ENCODE measurements at places on chromosomes 13 and 19. TPM values are rescaled to one million over a fixed set of nuclear protein-coding genes. Genes with fewer than 3 reads are reported as not detected.
A peak's percentile ranks its signal among the peaks of the same experiment; 100 is the strongest.

DNA sequence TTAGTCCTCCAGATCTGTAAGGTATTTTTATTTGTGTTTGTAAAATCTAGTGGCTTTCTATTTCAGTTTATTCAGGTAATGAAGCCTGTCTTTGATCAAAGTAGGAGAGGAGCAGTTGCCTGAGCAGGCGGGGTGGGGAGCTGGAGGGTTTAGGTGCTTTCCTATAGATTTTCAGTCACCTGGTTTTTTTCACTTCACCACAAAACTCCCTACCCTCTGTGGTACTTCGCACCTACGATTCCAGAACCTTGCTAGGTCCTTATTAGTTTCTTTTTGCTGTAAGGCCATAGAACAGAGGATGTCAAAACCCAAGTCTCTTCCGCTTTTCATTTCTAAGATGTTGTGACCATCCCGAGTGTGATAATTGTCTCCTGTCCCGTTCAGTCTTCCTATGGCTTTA is 26.6 kb downstream of the SLAIN1 start:
- H3K27ac ChIP-seq: no peak overlapping the region
- H3K4me1 ChIP-seq: no peaks in the 10 kb centered on the region
- peaks cover 3% of the 10 kb centered on the region for H3K27me3 ChIP-seq

Gene THAP8
- 8.9 TPM for total RNA-seq

Gene TMC4
- 3.2 TPM for total RNA-seq

Gene PNMA8B
- 2.5 TPM for total RNA-seq

DNA sequence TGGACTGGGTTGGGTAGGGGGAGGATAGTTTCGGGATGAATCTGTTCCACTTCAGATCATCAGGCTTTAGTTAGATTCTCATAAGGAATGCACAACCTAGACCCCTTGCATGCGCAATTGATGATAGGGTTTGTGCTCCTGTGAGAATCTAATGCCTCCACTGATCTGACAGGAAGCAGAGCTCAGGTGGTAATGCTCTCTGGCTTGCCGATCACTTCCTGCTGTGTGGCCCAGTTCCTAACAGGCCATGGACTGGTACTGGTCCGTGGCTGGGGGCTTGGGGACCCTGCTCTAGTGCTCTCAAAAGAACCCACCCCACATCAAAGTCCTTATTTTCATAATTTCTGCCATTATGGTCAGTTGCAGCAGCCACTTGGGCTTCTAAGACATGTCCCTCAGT is 30.1 kb downstream of the DNAJC3 start:
- peaks cover 9% of the 10 kb centered on the region for H3K36me3 ChIP-seq
- no peaks in the 10 kb centered on the region for H3K27me3 ChIP-seq
- H3K27ac ChIP-seq: no peak overlapping the region
- DNase-seq: no peak
- H3K4me1 ChIP-seq: peaks cover 22% of the 10 kb centered on the region
- H3K4me3 ChIP-seq: no peak overlapping the region

- peak overlapping the region; percentile 57 for H3K4me3 ChIP-seq
- peaks cover 26% of the 10 kb centered on the region for H3K4me1 ChIP-seq
- peaks cover 1% of the 10 kb centered on the region for H3K27me3 ChIP-seq
- H3K36me3 ChIP-seq: no peaks in the 10 kb centered on the region
Measured at GRCh38 chr19:28883241-28883693, 329.7 kb downstream of the UQCRFS1 start.

Gene NXNL1
- not detected for total RNA-seq

Gene SULT2A1
- total RNA-seq: not detected

DNA sequence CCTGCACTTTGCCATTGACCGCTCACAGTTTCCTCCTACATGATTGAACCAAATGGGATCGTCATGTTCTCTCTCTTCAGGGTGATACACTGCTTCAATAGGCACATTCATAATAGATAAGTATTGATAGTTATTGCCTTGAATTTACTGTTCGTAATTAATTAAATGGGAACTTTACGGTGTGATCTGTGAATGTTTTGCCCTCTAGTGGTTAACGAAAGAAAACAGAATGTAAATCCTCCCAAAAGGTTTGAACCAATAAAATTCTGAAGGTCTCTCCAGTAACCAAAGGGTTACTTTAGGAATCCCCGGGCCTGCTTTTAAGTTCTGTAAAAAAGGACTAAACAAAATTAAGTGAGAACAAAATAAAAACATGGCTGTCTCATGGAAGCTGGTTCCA is 389.3 kb downstream of the DACH1 start:
- no peak for DNase-seq
- no peaks in the 10 kb centered on the region for H3K36me3 ChIP-seq
- H3K4me1 ChIP-seq: no peaks in the 10 kb centered on the region

DNA sequence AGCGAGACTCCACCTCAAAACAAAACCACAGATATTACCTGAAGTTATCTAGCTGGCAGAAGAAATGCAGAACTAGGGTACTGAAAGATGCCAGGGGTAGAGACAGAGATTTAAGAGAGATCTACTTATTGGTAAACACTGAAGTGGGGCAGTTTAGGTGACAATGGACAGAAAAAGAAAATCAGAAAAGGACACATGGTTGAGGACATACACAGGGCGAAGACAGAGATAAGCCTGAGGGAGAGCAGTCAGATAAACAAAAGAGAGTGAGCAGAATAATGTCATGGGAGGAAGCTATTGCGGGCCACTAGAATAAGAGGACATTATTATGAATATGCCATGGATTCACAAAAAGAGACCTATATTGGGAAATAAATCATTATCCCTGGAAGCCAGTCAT is 3.3 kb downstream of the NEK5 start:
- H3K4me3 ChIP-seq: no peak overlapping the region
- peaks cover 16% of the 10 kb centered on the region for H3K4me1 ChIP-seq
- H3K27me3 ChIP-seq: peaks cover 3% of the 10 kb centered on the region
- DNase-seq: no peak

GRCh38 chr13:33743438-33744368 is 74.2 kb upstream of the RFC3 start:
- no peaks in the 10 kb centered on the region for H3K36me3 ChIP-seq
- no peaks in the 10 kb centered on the region for H3K27me3 ChIP-seq
- no peak overlapping the region for H3K27ac ChIP-seq
- H3K4me3 ChIP-seq: no peak overlapping the region
- peaks cover 10% of the 10 kb centered on the region for H3K4me1 ChIP-seq

Gene SHISA7
- not detected for total RNA-seq

GRCh38 chr19:38023671-38024541 is 116.9 kb downstream of the SIPA1L3 start:
- H3K27me3 ChIP-seq: no peaks in the 10 kb centered on the region
- no peak overlapping the region for H3K27ac ChIP-seq
- DNase-seq: peak; percentile 34
- H3K4me1 ChIP-seq: peaks cover 26% of the 10 kb centered on the region

GRCh38 chr13:30043631-30043925 is 193.2 kb upstream of the UBL3 start:
- H3K4me3 ChIP-seq: no peak overlapping the region
- DNase-seq: no peak
- H3K27me3 ChIP-seq: no peaks in the 10 kb centered on the region
- H3K4me1 ChIP-seq: peaks cover 11% of the 10 kb centered on the region

Gene PEAK3
- 0.38 TPM for total RNA-seq

Gene GADD45B
- total RNA-seq: 258 TPM

DNA sequence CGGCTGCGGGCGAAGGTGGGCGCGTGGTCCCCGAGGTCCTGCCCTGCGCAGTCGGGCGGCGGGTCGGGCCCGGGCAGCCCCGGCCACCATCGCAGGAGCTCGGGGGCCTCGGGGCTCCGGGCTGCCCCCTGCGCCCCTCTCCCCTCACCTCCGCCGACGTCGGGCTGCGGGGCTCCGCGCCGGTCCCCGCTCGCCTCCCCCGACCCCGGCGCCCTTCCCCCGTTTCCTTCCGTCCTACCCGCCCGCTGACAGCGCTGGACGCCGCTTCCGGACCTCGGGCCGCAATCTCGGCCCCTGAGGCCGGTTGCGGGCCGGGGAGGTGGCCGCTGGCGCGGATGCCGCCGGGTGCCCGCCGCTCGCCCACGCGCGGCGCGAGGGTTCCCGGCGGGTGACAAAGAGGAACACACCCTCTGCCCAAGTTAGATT is 720 bp downstream of the FARP1 start:
- H3K36me3 ChIP-seq: no peaks in the 10 kb centered on the region
- H3K27me3 ChIP-seq: no peaks in the 10 kb centered on the region
- DNase-seq: no peak

DNA sequence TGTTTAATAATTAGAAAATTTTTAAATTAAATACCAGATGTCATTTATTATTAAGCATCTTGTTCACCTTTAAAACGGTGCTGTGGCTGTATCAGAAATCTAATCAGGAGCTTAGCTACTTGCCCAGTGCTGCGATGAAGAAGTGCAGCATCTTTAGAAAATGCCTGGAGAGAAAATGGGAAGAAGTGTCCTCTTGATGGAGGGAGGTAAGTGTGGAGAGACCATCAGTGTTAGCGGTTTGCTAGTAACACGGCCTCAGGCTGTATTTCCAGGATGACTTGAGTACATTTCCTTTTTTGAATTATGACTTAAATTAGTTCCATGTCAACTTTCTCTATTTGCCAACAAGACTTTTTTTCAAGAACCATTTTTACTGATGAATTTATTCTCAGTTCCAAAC is 74.1 kb downstream of the SHISA2 start:
- H3K36me3 ChIP-seq: no peaks in the 10 kb centered on the region
- DNase-seq: no peak
- H3K4me1 ChIP-seq: peaks cover 13% of the 10 kb centered on the region

DNA sequence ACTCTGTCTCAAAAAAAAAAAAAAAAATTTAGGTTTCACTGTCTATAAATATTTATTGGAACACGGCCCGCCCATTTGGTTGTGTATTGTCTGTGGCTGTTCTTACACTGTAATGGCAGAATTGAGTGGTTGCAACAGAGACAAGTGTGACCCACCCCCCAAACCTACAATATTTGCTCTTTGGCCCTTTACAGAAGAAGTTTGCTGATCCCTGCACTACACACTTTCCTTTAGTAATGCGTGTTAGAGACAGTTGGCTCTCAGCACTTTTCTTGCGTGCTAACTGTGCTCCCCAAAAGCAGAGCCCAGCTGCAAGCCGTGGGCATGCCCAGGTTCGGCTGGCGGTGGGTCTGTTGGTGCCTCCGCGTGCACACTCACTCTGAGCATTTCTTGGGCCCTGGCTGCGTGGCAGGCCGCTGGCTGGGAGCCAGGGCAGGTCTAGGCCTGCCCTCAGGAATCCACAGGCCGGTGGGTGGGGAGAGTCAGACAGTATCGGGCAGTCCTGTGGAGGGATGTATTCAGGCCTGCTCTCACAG is 72.6 kb downstream of the SIPA1L3 start:
- H3K27ac ChIP-seq: no peak overlapping the region
- no peaks in the 10 kb centered on the region for H3K36me3 ChIP-seq
- no peaks in the 10 kb centered on the region for H3K27me3 ChIP-seq
- DNase-seq: no peak

Gene GAPDHS
- total RNA-seq: not detected

DNA sequence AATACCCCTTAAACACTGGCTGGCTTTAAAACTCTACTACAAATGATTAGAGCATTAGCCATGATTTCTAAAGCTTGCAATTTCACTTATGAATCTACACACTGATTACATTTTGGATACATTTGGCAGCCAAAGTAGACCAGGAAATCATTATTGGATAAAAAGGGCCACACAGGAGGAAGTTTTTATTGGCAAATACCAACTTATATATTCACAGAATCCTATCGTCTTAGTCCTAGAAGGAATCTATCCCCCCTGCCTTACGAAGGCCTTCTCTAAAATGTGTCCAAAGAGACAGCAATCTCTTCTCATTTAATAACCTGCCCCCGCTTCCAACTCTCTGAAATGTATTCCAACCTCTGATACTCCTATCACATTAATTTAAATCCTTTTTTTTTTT is 52.5 kb downstream of the KLF5 start:
- DNase-seq: no peak
- H3K4me3 ChIP-seq: no peak overlapping the region
- no peak overlapping the region for H3K27ac ChIP-seq
- no peaks in the 10 kb centered on the region for H3K27me3 ChIP-seq
- H3K4me1 ChIP-seq: peaks cover 12% of the 10 kb centered on the region

GRCh38 chr13:59424661-59425060 is 739.1 kb downstream of the DIAPH3 start:
- no peaks in the 10 kb centered on the region for H3K27me3 ChIP-seq
- H3K4me3 ChIP-seq: no peak overlapping the region
- DNase-seq: no peak
- peak overlapping the region; percentile 95 for H3K27ac ChIP-seq
- peaks cover 6% of the 10 kb centered on the region for H3K36me3 ChIP-seq

GRCh38 chr19:47057328-47057727 is 8.9 kb upstream of the TMEM160 start:
- peak overlapping the region; percentile 17 for H3K27ac ChIP-seq
- H3K4me3 ChIP-seq: no peak overlapping the region
- H3K36me3 ChIP-seq: peaks cover 2% of the 10 kb centered on the region
- peaks cover 18% of the 10 kb centered on the region for H3K4me1 ChIP-seq
- no peak for DNase-seq
- H3K27me3 ChIP-seq: no peaks in the 10 kb centered on the region

DNA sequence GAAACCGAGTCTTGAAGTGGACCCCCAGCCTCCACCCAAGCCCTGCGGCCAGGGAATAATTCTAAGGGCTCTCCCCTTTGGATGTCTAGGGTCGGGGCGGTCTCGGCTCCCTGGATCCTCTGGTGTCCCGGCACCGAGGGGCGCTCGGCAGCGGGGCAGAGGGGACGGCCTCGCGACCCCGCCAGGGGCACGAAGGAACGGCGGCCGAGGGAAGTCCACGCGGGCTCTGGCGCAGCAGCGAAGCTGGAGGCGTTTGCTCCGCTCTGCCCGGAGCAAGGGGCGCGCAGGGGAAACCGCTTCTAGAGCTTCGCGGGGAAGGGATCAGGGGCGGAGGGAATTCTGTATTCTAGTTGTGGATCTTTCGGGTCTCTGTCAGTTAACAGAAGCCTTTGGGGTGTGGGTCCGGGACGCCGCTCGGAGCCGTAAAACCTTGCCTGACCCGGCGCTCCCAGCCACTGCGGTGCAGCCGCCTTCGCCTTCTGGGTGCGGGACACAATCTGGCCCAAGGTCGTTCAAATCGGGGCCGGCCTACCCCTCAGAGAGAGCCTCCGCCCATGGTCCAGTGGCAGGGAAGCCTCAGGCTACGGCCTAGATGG is 118.2 kb downstream of the KCNRG start:
- DNase-seq: no peak
- H3K4me1 ChIP-seq: peaks cover 27% of the 10 kb centered on the region
- peaks cover 26% of the 10 kb centered on the region for H3K27me3 ChIP-seq
- no peaks in the 10 kb centered on the region for H3K36me3 ChIP-seq
- H3K27ac ChIP-seq: no peak overlapping the region

DNA sequence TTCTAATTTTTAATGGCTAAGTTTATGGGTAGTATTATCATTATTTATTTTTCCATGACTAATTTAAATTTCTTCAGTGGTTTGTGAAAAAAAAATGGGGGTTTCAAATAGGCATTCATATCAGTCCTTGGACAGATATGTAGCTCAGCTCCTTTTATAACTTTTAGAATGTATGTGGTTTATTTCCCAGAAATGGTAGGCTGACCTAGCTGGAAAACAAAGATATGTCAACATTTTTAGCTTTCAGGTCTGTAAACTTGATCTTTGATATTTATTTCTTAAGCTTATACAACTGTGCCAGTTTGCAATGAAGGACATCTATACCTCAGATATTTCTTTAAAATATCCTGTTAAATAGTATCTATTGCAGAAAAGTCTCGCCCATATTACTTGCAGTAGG is 1815.5 kb downstream of the SLITRK5 start:
- H3K36me3 ChIP-seq: no peaks in the 10 kb centered on the region
- no peaks in the 10 kb centered on the region for H3K27me3 ChIP-seq
- H3K4me3 ChIP-seq: no peak overlapping the region
- H3K27ac ChIP-seq: no peak overlapping the region

GRCh38 chr19:4635754-4636116 is 3.6 kb upstream of the TNFAIP8L1 start:
- no peak for DNase-seq
- peaks cover 30% of the 10 kb centered on the region for H3K4me1 ChIP-seq
- no peaks in the 10 kb centered on the region for H3K36me3 ChIP-seq
- H3K27me3 ChIP-seq: no peaks in the 10 kb centered on the region
- H3K27ac ChIP-seq: peak overlapping the region; percentile 57
